ENCODE measurements at places on chromosomes 6 and 20.

- no peaks in the 10 kb centered on the region for H3K36me3 ChIP-seq
- peak overlapping the region; percentile 23 for H3K4me3 ChIP-seq
- no peak overlapping the region for H3K27ac ChIP-seq
- no peak for DNase-seq
- H3K4me1 ChIP-seq, result peaks cover 23% of the 10 kb centered on the region
Measured at GRCh38 chr6:30463651-30464618, 25.4 kb upstream of the HLA-E start.

GRCh38 chr20:39857187-39857586 lies 831.8 kb downstream of the MAFB start:
- H3K36me3 ChIP-seq, result no peaks in the 10 kb centered on the region
- no peaks in the 10 kb centered on the region for H3K4me1 ChIP-seq
- DNase-seq, result no peak
- H3K27ac ChIP-seq, result no peak overlapping the region
- H3K4me3 ChIP-seq, result no peak overlapping the region
- no peaks in the 10 kb centered on the region for H3K27me3 ChIP-seq

GRCh38 chr6:52576054-52576391 lies 837 bp downstream of the TRAM2 start:
- no peak for DNase-seq
- H3K36me3 ChIP-seq, result no peaks in the 10 kb centered on the region
- H3K4me3 ChIP-seq, result peak overlapping the region; percentile 71
- peaks cover 3% of the 10 kb centered on the region for H3K4me1 ChIP-seq
- H3K27me3 ChIP-seq, result no peaks in the 10 kb centered on the region

- DNase-seq, result no peak
- H3K27ac ChIP-seq, result no peak overlapping the region
- peaks cover 6% of the 10 kb centered on the region for H3K4me1 ChIP-seq
- no peaks in the 10 kb centered on the region for H3K27me3 ChIP-seq
- H3K36me3 ChIP-seq, result no peaks in the 10 kb centered on the region
- H3K4me3 ChIP-seq, result no peak overlapping the region
Measured at GRCh38 chr6:20441236-20441635, 39.6 kb downstream of the E2F3 start.

DNA sequence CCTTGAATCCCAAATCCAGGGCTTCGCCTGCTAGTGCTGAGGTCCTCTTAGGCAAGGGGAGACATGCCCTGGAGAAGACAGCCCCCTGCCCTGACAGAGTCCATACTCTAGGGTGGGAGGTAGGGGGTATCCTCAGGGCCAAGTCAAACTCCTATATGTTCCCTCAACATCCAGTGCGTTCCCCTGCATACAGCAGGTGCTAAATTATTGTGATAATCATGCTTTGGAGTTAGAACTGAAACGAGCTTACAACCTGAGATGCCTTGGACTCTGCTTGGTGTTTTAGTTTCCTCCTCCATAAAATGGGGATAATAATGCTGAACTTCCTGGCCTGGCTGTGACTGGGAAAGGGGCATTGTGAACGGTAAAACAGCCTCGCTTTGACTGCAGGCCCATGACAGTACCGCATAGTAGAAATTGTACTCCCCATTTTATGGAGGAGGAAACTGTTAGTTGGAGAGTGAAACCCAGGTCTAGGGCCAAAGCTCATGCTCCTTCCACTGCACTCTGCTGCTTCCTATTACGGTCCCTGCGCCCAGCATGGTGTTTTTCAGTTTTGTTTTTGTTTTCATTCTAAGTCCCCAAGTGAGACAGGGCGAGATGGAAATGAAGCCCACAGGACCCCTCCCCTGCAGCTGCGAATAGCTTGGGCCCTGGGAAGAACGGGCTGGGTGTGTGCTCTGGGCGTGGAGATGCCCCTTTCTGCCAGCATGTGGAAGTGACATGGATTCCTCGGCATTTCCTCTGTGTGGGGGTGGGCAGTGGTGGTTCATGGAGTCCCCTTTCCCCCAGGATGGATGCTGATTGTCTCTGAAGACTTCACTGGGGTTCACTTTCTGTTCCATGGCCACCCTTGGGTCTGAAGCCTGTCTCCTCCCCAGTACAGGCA lies 162.5 kb downstream of the VEGFA start:
- DNase-seq, result no peak
- H3K27ac ChIP-seq, result no peak overlapping the region
- peaks cover 6% of the 10 kb centered on the region for H3K4me1 ChIP-seq
- H3K36me3 ChIP-seq, result no peaks in the 10 kb centered on the region
- no peak overlapping the region for H3K4me3 ChIP-seq
- H3K27me3 ChIP-seq, result no peaks in the 10 kb centered on the region

- no peaks in the 10 kb centered on the region for H3K27me3 ChIP-seq
- DNase-seq, result no peak
- no peak overlapping the region for H3K27ac ChIP-seq
- no peak overlapping the region for H3K4me3 ChIP-seq
- H3K4me1 ChIP-seq, result no peaks in the 10 kb centered on the region
- no peaks in the 10 kb centered on the region for H3K36me3 ChIP-seq
Measured at GRCh38 chr6:79440598-79440997, 96.6 kb downstream of the LCA5 start.

DNA sequence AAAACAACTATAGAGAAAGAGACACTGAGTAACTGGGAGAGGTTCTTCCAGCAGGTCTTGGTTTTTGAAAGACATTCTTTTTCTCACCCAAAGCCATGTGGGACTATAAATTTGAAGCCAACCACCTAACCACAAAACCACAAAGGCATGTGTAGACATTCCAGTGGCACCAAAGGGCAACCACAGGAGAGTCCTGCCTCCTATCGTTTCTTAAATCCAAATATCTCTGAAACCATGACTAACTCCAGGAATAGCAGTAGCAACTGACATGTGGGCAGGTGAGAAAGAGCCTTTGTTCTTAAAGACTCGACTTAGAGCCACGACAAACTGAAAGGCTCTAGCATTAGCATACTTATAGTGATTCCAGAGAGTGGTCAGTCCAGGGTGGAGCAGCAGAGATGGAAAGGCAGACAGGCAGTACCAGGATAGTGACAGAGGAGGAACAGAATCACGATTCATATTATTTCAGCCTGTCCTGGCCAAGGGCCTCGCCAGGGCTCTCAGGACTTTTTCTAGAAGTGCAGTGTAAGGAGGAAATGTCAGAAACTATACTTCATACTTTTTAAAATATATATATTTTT lies 9.4 kb upstream of the COL9A1 start:
- no peaks in the 10 kb centered on the region for H3K36me3 ChIP-seq
- no peaks in the 10 kb centered on the region for H3K4me1 ChIP-seq
- H3K27me3 ChIP-seq, result no peaks in the 10 kb centered on the region

DNA sequence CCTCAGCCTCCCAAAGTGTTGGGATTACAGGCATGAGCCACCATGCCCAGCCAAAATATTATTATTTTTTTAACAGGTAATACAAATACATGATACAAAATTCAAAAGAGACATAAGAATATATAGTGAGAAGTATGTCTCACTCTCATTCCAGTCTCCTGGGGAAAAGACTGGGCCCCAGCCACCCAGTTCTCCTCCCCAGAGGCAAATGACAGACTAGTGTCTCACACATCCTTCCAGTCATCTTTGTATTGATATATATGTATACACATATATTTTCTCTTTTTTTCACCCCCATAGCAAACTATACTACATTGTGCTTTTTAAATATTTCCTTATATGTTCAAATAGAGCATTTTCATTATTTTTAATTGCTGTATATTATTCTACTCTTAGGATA lies 8.3 kb downstream of the GSS start:
- DNase-seq, result no peak
- H3K4me1 ChIP-seq, result peaks cover 20% of the 10 kb centered on the region
- H3K36me3 ChIP-seq, result peaks cover 21% of the 10 kb centered on the region
- H3K4me3 ChIP-seq, result no peak overlapping the region
- no peaks in the 10 kb centered on the region for H3K27me3 ChIP-seq

Measured in heart right ventricle (tissue), 16 donors.